ENCODE measurements at places on chromosomes 7 and 10.

- no peak for DNase-seq
These were observed 3.9 kb upstream of the VGF start for GRCh38 chr7:101169110-101169837.

- DNase-seq, result no peak
These were observed 88.1 kb upstream of the KMT2C start for GRCh38 chr7:152523916-152524315.

DNA sequence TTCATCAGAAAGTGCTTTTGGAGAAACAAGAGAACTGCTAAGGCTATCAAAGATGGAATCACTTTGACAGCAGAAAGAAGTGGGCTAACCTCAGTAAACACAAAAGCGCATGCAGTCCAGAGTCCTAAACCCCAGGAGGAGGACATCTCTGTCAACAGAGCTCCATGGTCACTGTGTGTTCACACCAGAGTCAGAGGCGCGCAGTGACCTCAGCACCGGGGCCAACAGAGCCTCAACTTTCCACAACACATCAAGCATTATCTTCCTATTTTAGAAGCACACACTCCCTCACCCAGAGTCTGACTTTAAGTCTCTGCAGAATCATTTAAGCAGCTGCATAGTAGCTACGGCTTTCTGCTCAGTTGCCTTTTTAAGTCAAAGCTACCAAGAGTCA lies 195.3 kb downstream of the DIP2C start:
- DNase-seq, result no peak

DNA sequence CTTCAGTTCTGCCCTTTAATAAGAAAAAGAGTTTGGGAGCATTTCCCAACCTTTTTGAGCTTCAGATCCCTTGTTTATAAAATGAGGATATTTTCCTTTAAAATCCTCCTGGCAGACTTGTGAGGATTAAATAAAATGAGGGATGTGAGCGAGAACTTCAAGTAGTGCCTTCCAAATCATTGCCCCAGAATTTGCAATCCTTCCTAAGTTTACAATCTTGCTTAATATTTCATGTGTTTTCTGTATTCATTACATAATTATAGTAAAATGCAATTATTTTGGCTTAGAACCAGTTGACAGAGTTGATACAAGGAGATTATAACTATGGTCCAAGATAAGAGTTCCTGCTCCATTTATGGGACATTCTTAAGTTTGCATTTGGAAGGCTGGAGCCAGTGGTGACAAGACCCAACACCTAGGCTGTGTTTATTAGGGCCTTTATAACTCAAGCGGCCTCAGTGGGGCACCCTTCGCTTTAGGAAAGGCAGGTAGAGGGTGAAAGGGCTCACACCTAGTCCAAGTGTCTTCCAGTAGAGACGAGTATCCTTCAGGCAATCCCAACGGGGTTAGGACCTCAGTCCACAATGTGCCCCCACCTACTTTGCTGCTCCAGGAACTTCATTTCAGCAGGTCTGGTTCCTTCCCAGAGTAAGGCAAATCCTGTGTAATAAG lies 317.5 kb downstream of the WDR11 start:
- no peak for DNase-seq

DNA sequence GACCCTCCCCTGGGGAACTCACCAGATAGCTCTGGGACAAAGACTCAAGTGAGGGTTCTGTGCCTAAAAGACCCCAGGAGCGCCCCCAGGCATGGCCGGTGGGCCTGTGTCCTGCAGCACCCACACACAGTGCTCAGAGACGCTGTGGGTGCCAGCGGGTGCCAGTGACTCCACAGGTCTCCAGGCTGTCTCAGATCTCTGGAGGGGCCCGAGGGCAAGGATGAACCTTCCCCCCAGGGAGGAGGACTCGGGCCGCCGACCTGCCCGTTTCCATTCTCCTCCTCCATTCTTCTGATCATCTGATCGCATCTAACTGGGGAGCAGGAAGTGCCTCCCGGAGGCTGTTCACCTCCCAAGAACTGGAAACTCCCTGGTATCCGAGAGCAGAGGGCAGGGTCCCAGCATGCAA lies 980 bp downstream of the ADAM8 start:
- DNase-seq, result peak; percentile 43

DNA sequence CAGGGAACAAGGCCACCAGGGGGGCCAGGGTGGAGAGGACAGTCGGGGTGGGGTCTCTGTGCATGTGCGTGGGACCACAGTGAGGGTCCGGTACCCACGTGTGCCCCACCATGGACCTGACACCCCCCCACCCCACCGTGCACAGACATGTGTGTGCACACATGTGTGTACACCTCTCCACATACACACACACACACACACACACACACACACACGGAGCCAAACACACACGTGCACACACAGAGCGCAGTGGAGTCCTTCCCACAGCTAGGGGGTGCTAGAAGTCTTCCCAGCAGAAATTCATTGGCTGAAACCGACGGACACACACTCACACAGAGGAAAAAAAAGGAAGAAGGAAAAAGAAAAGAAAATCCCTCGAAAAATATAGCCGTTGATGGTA lies 42.8 kb upstream of the GNA12 start:
- DNase-seq, result no peak

GRCh38 chr10:32680803-32681557 lies 235.0 kb downstream of the CCDC7 start:
- DNase-seq, result no peak

GRCh38 chr7:111159426-111159825 lies 68.5 kb downstream of the LRRN3 start:
- DNase-seq, result no peak

- DNase-seq, result no peak
These were observed 602.8 kb downstream of the KCNMA1 start for GRCh38 chr10:77034795-77035194.

GRCh38 chr10:9992661-9993060 lies 1025.0 kb upstream of the CELF2 start:
- no peak for DNase-seq

All from stimulated activated CD4-positive, alpha-beta T cell treated with anti-CD3 and anti-CD28 coated beads, Interleukin-12 subunit alpha, Interleukin-12 subunit beta, amount 100 ng/mL, for 24 hours (primary cell).